ENCODE measurements at places on chromosomes 12 and 14. TPM values are rescaled to one million over a fixed set of nuclear protein-coding genes. Genes with fewer than 3 reads are reported as not detected.

Gene PSMC1
- total RNA-seq, result 175 TPM

Gene POTEM
- 0.16 TPM for total RNA-seq

Gene IFNG-AS1
- total RNA-seq, result not detected

Gene SERPINA12
- not detected for total RNA-seq

Gene KRT82
- total RNA-seq, result not detected

DNA sequence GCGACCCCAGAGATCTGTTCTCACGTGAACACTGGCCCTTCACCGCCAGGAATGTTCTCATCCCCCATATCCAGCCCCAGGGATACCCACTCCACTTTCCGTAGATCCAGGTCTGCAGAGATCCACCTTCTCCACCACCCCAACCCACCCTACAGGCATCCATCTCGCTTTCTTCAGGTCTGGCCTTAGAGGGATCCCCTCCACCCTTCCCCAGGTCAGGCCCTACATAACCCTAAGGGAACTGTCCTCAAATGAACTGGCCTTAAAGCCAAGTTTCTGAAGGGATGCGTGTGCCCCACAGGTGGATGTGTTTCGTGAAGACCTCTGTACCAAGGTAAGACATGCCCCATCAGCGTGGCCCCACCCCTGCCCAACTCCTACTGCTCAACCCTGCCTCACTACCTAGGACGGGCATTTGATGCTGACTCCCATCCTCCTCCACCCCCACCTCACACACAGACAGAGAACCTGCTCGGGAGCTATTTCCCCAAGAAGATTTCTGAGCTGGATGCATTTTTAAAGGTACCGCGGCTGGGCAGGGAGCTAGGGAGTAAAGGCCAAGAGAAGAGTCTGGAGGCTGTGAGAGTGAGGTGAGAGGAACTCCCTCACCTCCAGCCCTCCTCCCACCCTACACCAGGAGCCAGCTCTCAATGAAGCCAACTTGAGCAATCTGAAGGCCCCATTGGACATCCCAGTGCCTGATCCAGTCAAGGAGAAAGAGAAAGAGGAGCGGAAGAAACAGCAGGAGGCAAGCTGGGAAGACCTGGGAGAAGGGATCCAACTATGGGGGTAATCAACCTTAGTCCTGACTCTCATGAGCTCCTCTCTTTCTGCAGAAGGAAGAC is 912 bp downstream of the PSME1 start:
- DNase-seq, result no peak

DNA sequence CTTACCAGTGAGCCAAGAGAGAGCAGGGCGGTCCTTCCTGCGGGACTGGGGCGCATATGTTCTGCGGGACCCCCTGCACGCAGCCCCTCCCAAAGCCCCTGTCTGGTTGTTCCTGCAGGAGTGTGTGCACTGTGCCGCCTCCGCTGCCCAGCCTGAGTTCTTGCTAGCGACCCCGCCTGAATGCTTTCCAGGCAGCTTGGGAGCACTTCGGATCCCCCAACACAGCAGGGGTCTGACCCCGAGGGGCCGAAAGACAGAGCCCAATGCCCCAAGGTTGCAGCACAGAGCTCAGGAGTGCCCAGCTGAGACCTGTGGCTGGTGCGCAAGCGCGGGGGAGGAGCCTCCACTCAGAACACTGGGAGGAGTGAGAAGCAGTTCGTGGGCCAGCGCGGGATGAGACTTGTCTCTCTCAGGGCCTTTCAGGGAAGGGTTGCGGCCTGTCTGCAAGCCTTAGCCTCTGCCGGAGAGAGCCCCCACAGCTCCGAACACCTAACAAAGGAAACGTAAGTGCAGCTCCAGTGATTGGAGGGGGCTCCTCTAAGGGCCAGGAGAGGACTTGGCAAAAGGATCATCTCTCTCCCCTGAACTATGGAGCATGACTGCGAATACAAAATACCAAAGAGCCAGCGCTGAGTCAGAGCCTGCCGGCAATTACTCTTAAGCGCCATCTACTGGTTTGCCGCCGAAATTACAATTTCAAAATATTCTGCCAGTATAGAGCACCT is 50.5 kb downstream of the GTF2A1 start:
- peak; percentile 92 for DNase-seq

DNA sequence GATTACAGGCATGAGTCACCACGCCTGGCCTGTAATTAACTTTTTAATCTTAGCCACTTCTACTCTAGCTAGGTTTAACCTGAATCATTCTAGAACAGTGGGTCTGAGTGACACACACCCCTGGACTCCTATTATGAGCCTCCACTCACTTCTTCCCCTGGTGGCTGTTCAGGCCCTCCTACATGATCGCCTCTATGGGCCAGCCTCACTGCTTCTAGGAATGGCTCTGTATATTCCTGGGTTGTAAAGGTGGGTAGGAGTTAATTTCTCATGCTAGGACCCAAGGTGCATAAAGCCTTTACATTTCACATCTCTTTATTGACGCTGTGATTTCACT is 8.0 kb upstream of the RNU6-8 start:
- DNase-seq, result no peak

- DNase-seq, result no peak
Measured at GRCh38 chr12:7444076-7444475, at the start of gene CD163L1. CD163L1 (minus strand) TSS chr12:7444153; CDS start chr12:7444127, 26 bp downstream.

DNA sequence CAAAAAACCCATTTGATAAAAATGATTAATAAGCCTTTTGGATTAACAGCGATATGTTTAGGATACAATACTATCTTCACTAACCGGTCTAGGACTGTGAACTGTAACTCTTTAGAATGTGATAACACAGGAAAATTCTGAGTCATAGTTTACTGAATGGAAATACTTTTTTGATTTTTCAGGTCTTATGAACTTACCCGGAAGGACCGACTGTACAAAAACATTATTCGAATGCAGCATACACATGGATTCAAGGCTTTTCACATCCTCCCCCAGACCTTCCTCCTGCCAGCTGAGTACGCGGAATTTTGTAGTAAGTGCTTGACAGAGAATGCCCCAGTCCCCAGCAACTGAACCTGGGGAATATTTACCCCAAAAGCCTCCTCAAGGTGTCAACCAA is 29.0 kb downstream of the TTLL5 start:
- DNase-seq, result no peak

- DNase-seq, result peak; percentile 28
Measured at GRCh38 chr14:60532442-60532841, 23.5 kb downstream of the SIX6 start.

DNA sequence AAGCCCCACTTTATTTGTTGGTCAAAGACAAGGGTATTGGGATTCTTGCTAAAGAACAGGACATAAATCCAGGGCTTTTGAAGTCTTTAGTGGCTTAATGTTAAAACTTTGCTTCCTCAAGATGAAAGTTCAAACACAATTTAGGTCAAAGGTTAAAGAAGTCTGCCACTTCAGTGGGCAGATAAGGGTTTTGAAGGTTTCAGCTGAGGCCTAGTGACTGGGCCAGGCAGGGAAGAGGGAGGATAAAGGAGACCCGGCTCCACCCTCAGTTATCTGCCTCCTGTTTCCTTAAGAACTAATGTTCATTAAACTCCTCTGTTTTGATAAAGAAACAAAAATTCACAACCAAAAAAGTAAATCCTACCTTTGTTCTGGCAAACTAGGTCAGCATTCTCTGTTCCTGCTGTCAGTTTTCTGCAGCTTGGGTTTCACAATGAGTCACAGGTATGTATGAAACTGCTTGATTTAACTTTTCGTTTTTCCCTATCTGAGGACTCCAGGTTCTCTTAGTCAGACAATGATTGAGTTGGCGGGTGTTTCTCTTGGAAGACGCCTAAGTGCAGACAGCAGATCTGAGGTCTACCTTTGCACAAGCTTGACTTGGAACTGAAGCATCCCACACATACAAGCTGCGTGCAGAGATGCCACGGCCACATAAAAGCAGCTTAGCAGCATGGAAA is 208.3 kb downstream of the EXOC5 start:
- no peak for DNase-seq

GRCh38 chr12:111238075-111238734 is 130.7 kb downstream of the PHETA1 start:
- no peak for DNase-seq

All from SK-MEL-5 (cell line).